Inflammatory macrophage treated with lipopolysaccharide for 4 hours (primary cell): ENCODE measurements at places on chromosomes 4 and X.

DNA sequence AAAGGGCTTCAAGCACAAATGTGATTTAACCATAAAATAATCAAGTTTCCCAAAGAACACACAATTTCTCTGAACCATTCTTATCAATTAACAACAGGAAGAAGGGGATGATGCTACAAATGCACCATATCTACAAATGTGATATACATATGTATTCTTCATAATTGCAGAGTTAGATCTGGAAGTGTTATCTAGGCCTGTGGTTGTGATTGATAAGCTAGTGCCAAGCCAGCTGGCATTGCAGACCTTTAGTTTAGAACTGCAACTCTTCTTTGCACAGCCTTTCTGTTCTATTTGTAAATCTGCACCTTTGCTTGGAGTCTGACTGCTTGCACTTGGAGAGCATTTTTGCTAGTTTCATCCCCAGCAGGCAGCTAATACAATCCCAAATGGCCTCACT lies 145.5 kb upstream of the NPY2R start:
- no peak for DNase-seq

DNA sequence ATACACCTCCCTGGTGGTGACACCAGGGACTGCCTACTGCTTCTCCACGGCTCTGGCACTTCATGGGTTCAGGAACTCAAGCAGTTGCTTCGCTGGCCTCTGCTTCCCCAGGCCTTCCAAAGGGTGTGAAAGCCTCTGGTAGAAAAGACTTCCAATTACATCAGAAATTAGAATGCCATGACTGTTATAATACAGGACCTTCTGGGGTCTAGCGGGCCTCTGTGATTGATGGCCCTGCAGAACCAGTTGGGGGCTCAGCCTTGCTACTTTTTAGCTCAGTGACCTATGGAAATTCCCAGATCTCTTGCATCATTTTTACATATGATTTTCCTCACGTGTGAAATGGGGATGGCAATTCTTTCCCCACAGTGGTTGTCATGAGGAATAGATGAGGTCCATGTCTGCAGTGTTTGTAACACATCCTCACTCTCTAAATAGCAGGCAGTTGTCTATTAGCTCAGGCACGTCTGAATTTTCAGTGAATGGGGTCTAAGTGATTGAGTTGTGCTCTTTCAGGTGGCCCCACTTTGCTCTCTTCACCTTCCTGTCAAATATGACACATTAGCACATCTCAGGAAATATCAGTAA lies 198.3 kb downstream of the STIM2 start:
- DNase-seq, result no peak

DNA sequence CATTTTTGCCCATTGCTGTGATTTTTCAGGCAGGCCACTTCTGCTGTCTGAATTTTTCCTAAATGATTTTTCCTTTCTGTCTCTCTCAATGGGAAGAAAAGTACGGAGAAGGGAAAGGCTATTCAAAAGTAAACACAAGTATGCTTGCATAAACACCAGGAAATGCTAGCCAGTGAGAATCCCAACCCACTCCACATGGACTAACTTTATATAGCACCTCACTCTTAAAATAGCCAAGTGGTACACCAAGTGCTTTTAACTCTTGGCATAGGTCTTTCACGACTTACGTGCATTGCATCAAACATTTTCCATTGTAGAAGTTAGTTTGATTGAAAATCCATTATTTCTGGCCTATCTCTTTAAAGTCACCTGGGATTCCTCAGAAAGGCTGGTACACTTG lies 178.9 kb upstream of the SPANXN1 start:
- no peak for DNase-seq

- no peak for DNase-seq
Observed at GRCh38 chr4:55008166-55009056, 117.0 kb downstream of the KDR start.

DNA sequence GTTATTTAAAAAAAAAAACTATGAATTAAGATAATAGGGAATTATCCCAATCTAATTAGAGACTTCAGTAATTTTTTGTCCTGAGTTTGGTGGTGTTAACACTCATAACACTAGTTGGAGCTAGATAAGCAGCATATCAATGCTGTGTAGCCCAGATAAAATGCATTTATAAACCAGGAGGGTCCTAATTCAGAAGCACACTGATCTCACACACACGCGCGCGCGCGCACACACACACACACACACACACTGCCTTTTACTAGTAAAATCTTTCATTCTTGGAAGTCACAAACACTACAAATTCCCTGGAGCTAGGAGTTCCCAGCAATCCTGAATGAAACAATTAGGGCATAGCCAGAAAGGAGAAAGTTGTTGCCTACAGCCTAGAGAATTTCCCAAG lies 3.2 kb downstream of the UNC5C start:
- DNase-seq, result no peak

DNA sequence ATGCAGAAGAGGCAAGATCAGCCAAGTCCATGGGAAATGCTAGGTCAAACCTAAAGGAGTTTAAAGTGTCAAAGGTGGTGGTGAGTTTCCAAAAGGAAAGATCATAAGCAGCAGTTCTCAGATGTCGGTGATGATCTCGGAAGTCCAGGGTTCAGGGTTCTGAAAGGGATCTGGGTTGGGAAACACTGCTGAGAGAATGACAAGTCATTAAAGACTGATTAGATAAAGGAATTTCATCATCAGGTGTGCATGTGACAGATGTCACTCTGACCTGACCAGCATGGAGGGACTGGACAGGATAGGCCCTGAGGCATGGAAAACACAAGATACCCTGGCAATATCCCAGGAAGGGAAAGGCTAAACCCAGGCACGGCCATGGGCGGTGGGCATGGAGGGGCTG lies 195.7 kb upstream of the TBL1X start:
- DNase-seq, result no peak

- no peak for DNase-seq
Observed at GRCh38 chr4:151459375-151459774, 50.4 kb downstream of the FHIP1A start.

DNA sequence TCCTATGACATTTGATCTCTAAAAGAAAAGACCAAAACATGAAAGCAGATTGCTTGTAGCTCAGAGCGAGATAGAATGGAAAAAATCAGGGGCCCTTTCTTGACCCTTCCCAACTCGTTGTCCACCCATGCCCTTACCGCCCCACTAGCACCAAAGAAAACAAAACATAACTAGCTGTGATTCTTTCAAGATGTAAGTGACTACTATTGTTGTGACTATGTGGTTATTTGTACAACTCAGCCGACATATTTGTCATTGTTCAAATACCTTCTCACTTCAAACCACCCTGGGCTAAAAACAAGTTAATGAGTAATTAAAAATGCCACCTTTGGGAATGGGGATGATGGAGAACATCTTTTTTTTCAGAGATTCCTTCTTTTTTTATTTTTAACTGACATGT lies 171.2 kb upstream of the GPC4 start:
- DNase-seq, result no peak

DNA sequence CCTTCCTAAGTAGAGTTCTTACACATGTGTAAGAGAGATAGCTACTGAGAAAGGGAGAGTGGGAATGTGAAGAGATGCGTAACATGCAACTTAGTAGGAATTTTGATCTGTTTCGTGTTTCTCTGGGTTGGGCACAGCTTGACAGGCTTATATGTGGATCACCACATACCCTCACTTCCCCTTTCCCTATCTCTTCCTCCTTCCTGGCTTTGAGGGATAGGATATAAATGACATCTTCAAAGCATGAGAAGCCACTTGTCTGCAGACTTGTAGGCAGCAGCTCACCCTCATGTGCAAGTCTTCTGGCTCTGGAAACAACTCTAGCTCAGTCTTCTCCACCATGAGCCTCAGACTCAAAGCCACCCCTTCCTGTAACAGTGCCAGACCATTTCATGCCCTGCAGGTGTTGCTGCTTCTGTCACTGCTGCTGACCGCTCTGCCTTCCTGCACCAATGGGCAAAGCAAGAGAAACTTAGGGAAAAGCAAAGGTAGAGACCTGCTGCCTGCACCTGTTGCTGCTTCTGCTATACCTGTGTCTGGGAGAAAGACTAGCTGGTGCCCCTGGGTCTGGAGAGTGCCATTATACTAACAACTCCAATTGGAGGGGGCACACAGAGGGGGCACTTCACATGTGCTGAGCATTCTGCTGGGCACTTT lies 5.4 kb upstream of the PF4V1 start:
- peak; percentile 60 for DNase-seq

GRCh38 chr4:20219521-20219920 lies 32.2 kb upstream of the SLIT2 start:
- DNase-seq, result no peak

DNA sequence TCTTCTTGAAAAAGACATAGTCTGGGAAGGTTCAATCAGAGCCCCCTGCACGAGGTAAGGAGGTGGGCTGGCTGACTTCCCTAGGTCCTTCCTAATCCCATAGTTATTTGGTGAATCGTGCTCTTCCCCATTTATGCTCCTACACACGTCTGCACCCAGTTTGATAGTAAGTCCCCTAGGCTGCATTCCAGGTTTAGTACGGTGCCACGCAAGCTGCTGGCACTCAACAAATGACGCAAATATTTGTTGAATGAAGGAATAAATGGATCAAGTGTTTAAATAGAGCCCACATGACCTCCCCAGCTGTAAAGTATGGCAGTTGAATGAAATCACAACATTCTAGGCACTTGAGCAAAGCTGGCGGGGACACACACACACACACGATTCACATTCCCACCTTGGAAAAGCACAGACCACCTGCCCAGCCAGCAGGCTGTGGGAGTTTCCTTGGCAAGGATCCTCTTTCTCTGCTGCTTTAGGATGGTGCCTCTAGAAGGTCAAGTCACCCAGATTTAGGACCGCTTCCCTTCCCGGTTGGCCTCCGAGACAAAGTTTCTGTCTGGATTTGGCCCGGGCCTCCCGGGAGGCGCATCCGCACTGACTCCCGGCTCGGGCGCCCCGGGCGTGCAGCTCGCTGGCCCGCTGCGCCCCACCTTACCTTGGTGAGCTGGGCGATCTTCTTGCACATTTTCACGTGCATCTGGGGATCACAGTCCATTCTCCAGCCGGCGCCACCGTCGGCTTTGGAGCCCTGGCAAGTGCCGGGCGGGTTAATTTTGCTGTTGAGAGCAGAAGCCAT lies 721 bp downstream of the FAM184B start:
- no peak for DNase-seq

- DNase-seq, result no peak
Observed at GRCh38 chr4:93317561-93317960, 511.0 kb upstream of the ATOH1 start.

DNA sequence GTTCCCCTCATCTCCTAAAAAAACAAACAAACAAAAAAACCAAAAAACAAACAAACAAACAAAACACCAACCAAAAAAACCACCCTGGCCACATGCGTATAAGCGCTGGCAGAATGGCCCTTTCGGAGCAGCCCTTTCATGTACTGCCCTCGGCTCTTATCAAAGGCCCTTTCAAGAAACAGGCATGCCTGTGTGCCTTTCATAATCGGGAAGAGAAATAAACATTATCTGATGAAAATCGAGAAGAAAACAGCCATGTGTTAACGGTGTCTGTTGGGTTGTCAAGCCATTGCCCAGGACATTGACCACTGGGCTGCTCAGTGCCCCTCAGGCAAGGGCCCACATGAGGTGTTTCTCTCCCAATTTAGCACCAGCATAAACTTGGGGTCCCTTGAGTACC lies 68.3 kb downstream of the PJA1 start:
- DNase-seq, result no peak

DNA sequence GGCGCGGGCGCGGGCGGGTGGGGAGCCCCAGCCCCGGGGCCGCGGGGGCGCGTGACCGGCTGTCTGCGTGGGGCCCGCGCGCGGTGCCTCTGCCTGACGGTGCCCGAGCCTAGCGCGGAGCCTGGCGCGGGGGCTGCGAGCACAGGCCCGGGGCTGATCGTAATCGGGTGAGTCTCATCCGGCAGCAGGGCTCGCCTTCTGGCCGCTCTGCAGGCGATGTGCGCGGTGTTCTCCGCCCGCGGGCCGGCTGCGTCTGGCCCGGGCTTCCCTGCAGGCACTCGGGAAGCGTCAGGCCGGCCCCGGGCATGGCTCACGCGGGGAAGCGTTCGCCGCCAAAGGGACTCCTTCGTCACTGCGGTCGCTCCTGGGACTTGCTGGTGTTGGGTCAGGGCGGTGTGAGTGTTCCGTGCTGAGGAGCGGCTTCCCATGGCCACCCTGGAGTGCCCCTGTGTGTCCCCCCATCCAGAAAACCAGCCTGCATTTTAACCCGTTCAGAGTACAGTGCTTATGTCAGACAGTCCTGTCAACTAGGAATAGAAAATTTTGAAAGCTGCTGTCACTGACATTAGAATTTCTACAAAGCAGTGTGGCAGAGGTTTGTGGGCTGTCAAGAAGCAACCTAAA lies 40.6 kb downstream of the FAM149A start:
- no peak for DNase-seq

DNA sequence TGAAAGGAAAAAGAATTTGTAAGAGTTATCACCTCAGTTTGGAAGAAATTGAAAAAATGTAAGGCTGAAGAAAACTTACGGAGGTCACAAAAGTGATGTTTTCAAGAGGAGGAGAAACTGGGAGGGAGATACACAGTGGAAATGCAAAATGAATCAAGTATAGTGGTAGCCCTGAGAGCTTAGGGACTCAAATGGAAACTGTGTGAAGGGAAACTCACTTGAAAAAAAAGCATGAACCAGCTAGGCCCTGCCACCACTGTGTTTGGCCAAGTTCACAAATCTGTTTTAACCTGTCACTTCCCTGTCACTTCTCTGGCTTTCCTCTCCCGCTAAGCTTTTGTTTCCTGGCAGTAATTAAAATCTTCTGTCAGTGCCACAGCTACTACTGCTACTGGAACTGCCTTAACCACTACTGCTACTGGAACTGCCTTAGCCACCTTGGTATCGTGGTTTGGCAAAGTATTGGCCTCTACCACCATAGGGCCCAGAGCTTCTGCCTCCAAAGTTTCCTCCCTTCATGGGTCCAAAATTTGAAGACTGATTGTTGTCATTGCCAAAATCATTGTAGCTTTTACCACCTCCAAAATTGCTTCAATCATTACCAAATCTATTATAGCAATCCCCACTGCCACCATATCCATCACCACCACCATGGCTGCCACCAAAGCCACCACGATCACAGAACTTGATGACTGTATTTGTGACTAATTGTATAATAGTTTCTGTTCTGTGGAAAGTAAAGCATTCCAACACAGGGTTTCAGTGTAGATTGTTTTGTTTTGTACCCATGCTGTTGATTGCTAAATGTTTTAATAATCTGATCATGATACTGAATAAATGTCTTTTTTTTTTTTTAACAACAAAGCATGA lies 41.5 kb downstream of the SMARCA5 start:
- no peak for DNase-seq

GRCh38 chrX:109440475-109440874 lies 41.4 kb downstream of the GUCY2F start:
- DNase-seq, result peak; percentile 80

GRCh38 chr4:69060651-69061308 lies 35.5 kb upstream of the UGT2B7 start:
- DNase-seq, result no peak

- no peak for DNase-seq
Observed at GRCh38 chr4:24840826-24841543, 45.6 kb downstream of the SOD3 start.

- DNase-seq, result peak; percentile 38
Observed at GRCh38 chr4:156293657-156294297, 340.1 kb upstream of the CTSO start.
